ENCODE measurements at places on chromosomes 16 and 17.

- DNase-seq = no peak
Measured at GRCh38 chr16:10579965-10580882, at the start of gene EMP2. EMP2 (minus strand) TSS chr16:10580598; CDS start chr16:10547617, 32,981 bp downstream.

DNA sequence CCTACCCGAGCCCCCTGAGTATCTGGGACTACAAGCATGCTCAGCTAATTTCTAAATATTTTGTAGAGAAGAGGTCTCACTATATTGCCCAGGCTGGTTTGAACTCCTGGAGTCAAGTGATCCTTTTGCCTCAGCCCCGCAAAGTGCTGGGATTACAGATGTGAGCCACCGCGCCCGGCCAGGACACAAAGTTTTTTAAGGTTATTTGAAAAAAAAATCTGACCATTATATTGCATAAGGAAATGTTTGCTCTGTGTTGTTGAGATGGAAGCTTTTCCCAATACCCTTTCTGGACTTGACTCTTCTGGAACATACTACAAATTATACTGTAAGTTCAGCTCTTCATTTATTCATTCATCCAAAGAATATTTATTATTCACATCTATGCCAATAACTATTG lies 133.3 kb upstream of the TMEM97 start:
- DNase-seq = no peak

- no peak for DNase-seq
Measured at GRCh38 chr16:5001986-5002385, 31.7 kb downstream of the NAGPA start.

DNA sequence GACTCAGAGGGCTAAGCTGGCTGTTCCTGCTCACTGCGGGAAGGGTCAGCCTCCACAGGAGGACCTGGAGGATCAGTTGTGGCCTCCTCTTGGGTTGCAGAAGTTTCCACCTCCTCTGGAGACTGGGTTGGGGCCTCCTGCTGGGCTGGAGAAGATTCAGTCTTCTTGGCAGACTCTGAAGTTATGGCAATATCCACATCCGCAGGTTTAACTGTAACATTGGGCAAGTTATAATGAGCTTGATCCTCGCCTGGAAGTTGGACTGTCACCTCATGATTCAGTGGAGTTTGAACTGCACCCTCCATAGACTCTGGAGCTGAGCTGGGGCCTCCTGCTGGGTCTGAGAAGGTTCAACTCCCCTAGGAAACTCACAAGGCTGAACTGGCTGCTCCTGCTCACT lies 47.6 kb upstream of the TMEM97 start:
- no peak for DNase-seq

DNA sequence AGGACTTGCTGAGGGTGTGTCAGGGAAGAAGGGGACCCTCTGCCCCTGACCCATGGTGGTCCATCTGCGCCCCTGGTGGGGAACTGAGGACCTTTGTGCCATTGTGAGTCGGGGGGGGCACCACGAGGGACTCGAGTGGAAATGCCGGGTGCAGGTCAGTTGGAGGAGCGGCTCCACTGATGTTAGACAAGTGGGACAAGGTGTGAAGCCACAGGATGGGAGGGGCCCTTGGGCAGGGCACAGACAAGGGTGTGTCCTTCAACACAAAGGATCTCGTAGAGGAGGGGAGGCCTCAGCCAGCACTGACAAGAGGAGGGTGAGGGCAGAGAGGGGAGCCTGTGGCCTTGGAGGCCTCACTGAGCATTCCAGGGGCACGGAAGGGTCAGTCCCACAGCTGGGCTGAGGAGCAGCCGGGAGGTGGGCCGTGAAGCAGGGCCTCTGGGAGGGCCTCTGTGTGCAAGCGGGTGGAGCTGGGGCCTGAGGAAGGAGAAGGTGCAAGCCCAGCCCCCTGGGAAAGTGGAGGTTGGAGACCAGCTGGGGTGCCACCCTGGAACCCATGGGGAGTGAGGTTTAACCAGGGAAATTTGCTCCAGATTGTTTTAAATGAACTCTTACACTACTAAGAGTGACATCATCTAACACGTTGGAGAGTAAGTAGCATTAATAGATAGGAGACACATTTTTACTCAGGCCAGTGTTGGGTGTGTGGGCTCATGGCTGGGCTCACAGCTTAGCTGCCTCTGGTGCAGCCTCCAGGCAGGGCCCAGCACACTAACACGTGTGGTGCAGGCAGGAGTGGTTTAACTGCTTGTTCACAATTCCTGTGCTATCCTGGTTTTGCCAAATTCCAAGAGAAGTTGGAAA lies 27.9 kb downstream of the NARF start:
- no peak for DNase-seq

All from stimulated activated naive CD4-positive, alpha-beta T cell treated with Interleukin-2 at 50 U/mL for 16 hours (primary cell).